ENCODE measurements at places on chromosomes 6 and 20.

- peak; percentile 84 for DNase-seq
These were observed 7.7 kb downstream of the CSTF1 start for GRCh38 chr20:56400001-56400640.

DNA sequence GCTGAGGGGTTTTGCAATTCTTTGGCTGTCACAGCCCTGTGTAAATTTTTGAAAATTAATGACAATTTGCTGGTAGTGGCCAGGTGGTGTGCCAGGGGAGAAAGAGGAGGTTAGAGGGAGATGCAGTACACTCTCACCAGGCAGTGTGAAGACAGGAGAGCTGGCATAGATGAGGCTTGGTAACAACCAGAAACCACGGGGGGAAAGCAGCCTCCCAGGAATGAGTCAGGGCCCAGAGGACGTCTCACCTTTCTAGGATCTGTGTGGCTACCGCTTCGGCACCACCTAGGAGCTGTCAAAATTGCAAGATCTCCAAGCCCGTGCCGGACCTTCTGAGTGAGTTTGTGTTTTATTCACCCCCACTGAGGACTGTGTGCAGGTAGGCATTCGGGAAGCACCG, 171.4 kb downstream of the PACRG start:
- peak; percentile 28 for DNase-seq

DNA sequence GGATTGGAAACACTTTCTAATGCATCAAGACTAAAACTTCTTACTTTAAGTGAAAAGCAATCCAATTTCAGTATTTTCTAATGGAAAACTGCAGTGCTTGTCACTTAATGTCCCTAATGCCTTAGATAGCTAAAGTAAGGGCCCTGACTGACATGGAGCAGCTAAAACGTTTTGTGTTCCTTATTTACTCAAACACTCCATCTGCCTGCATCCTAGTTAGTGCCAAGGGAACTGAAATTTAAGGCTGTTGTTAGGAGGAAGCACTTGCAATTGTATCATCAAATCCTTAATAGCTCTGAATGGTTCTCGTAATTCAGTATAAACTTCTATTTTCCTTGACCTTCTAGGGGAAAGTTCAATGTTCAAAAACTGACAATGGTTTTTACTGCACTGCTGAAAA, 127.4 kb downstream of the GJA10 start:
- no peak for DNase-seq

- DNase-seq, result no peak
These were observed 100.9 kb upstream of the ENPP5 start for GRCh38 chr6:46271728-46272127.

DNA sequence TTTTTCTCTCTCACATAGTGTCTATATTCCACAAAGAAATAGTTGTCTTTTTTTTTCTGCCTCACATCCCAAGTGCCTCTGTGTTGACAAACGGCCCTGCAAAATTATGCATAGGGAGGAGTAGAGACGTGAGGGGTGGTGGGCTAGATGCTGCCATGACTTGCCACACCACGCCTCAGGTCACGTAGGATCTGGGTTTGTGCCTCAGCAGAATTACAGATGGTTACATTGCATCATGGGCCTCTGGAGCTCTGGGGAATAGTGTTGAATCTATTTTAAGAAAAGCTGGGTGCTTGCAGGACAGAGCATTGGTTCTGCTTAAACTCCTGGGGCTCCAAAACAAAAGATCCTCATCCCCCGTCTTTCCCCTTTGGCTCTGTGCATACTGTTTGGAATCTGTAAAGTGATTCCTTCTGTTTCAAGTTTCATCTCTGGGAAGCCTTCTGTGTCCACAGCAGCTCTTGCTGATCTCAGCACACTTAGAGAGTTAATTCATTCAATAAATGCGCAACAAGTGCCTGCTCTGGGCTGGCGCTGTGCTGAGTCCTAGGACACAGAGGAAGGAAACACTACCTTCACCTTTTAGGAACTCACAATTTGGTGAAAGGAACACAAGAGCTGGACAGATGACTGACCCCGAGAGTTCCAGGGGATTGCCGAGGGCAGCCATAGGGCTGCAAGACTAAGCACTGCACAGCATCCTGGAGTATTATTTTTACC, 2.4 kb downstream of the FANCE start:
- DNase-seq, result no peak

GRCh38 chr20:48919882-48920526, 1.5 kb upstream of the ARFGEF2 start:
- DNase-seq, result no peak

DNA sequence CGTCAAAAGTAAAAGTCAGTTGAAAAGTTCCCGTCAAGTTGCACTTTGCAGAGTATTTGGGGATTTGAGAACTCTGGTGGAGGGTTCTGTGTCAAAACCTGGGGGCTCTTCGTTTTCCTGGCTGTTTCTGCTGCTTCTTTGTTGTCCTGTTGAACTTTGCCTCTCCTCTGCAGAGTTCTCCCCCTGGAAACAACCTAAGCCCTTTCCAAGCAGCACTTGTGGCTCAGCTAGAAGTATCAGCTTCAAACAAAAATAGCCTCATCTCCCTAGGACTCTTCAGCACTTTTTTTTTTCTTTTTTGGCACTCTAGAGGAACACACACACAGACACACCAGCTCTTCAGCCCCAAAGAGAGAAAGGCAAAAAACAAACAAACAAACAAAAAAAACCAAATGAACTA, at the start of gene TRDN:
Gene TRDN, minus strand, starts transcription at position 169 of the 400 bp plus-strand sequence. CDS start 175 bp downstream, outside the sequence.
- no peak for DNase-seq

- DNase-seq, result no peak
These were observed 92.7 kb upstream of the CD93 start for GRCh38 chr20:23178806-23179205.

GRCh38 chr6:12328701-12329100, 38.5 kb downstream of the EDN1 start:
- DNase-seq, result peak; percentile 24

- no peak for DNase-seq
These were observed 41.3 kb downstream of the NHLRC1 start for GRCh38 chr6:18081025-18081668.

DNA sequence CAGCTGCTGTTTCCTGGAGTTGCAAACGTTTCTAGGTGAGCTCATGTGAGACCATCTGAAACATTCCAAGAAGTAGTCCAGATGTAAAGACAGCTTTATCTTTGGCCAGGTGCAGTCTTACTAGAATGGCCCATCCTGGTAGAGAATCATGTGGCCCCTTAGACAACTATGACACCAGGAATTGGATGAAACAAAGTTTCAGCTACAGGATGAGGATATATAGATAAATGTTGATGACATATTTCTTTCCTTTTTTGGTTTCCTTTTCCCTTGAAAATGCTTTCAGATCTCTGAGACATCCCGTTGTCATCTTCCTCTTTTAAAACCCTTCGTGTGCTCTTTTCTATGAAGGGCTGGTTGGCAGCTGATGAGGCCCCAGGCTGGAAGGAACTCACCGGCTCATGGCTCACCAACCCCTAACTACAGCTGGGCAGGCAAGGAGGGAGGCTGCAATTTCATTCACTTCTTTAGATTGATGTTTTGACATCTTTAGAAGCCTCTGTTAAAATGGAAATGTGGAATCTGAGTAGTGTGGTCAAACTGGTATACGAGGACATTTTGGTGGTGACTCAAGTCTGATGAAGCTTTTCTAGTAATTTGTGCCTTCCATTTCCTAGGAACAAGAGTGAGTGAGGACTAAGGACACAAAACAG, 167.9 kb upstream of the TNFAIP3 start:
- peak; percentile 71 for DNase-seq

GRCh38 chr6:88835210-88835609, 128.2 kb downstream of the RNGTT start:
- no peak for DNase-seq

DNA sequence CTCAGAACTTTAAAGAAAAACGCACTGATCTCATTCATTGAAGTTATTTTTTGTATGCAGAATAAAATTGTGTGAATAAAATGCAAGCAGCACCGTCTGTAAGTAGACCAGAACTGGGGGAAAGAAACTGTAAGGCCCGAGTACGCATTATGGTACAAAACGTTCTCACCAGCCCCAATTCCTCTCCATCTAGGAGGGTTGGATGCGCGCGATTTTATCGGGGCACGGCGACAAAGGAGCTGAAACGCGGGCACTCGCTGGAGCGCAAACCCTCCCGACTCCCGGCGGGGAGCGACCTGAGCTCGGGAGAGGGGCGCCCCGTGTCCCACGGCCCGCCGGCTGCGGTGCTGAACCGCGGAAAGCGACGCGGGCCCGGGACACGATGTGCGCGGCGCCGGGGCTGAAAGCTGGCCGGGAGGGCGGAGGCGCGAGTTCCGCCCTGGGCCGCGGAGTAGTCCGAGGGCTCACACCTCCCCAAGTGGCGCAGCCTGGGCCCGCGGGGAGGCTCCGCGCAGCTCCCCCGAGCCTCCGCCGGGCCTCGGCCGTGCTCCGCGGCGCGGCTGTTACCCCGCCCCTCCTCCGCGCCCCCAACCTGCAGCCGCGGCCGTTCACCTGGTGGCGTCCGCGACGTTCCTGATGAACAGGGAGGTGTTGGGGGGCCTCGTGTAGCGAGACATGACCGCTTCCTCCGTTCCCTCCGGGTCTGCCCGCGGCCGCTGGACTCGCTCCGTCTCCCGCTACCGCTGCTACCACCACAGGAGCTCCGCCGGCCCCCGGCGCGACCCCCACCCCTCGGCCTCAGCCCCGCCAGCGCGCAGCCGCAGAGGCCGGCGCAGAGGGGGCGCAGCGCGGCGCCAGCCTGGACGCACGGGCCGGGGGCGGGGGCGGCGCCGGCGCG, at the start of gene SRSF12:
Gene SRSF12, minus strand, starts transcription at position 861 of the 898 bp plus-strand sequence. Its CDS starts 184 bp downstream, at position 677.
- DNase-seq, result peak; percentile 44

DNA sequence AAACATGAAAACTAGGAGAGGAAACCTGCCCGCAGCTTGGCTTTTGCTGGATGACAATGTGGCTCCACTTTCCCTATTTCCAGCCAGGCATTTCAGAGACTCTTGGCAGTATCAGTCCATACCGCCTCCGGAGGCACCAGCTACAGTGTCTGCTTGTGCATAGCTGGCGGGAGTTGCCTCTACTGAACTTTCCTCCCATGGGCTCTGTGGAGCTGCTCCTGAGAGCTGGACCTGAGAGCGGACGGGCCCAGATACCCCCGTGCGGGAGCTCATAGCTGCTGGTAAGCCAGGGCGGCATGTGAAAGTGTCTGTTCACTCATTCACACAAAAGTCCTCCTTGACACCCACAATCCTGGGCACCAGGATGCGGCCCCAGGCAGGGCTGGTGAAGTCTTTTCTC, 130.3 kb upstream of the PMEPA1 start:
- no peak for DNase-seq

GRCh38 chr6:143878272-143878760, 14.0 kb downstream of the ZC2HC1B start:
- DNase-seq, result peak; percentile 64

- no peak for DNase-seq
These were observed 97.3 kb upstream of the NHSL1 start for GRCh38 chr6:138596591-138596990.

GRCh38 chr20:23141450-23142161, 55.5 kb upstream of the CD93 start:
- DNase-seq, result no peak

DNA sequence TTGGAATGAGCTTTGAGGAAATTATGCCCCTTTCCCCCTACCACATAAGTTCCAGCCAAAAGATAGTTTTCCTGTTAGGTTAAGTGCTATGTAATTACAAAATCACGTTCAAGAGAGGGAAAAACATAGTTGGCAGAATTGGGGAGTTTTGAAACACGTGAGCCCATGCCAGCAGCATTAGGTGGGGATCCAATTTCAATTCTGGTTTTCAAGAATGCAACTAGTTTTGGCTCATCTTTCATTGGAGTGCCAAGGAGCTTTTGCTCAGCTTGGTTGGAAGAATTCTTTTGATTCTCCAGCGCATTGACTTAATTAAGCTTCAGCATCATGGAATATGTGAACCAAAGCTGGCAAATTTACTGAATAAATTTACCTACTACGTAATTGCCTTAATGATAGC, 95.9 kb downstream of the SAMD5 start:
- no peak for DNase-seq

DNA sequence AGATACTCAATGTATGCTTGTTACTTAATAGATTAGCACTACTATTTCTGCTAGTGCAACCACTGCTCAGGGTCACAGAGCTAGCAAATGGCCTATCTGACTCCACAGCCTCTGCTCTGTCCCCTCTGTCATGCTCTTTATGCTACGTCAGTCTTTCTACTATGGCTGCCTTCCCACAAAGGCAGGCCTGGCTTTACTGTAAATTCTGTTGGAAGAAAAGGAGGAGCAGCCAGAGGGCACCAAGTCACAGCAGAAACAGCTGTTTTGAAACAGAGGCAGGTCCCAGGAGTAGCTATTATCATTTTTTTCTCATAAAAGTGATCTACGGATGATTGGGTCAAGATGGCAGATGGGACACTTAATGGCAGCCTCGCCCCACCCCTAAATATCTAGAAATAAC, 10.0 kb upstream of the ELMO2 start:
- no peak for DNase-seq

GRCh38 chr20:46284040-46284427, 24.3 kb downstream of the CDH22 start:
- no peak for DNase-seq

DNA sequence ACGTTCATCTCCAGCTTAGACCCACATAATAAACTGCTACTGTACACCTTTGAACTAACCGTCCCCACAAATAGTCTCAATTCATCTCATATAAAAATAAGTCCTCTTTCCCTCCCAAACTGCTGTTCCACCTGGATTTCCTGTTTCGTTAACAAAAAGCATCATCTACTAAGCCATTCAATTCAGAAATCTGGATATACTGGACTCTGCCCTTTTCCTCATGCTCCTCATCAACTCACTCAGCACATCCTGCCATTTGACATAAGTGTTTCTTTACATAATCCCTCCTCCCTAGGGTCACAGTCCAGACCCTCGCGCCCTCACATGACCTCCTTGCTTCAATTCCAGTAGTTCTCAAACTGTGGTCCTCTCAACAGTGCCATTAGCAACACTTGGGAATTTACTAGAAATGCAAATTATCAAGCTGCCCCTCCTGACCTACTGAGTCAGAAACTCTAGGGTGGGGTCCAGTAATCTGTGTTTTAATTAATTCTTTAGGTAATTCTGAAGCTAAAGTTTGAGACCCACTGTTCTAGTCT, 4.5 kb downstream of the MKKS start:
- DNase-seq, result no peak

GRCh38 chr6:44676826-44677433, 289.4 kb downstream of the CDC5L start:
- peak; percentile 59 for DNase-seq

- DNase-seq, result no peak
These were observed 538.4 kb upstream of the NOX3 start for GRCh38 chr6:155994086-155994485.

DNA sequence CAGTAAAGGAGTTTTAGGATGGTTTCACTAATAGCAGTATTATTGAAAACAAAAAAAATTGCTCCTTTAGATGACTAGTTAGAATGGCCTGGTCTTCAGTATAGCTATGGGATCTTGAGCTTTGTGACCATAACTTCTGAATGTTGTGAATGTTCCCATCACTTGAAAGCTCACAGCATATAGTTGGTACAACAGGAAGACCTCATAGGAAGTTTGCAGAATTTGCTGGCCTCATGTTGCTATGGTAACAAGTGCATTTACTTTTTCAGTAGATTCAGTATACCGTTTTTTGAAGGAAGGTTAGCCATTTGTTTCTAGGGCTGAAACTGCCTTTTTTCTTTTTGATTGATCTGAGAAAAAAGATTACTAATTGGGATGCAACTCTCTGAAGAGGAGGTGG, 8.3 kb downstream of the PHF3 start:
- DNase-seq, result peak; percentile 10
